ENCODE measurements at places on chromosomes 1 and 21. TPM values are rescaled to one million over a fixed set of nuclear protein-coding genes. Genes with fewer than 3 reads are reported as not detected.

DNA sequence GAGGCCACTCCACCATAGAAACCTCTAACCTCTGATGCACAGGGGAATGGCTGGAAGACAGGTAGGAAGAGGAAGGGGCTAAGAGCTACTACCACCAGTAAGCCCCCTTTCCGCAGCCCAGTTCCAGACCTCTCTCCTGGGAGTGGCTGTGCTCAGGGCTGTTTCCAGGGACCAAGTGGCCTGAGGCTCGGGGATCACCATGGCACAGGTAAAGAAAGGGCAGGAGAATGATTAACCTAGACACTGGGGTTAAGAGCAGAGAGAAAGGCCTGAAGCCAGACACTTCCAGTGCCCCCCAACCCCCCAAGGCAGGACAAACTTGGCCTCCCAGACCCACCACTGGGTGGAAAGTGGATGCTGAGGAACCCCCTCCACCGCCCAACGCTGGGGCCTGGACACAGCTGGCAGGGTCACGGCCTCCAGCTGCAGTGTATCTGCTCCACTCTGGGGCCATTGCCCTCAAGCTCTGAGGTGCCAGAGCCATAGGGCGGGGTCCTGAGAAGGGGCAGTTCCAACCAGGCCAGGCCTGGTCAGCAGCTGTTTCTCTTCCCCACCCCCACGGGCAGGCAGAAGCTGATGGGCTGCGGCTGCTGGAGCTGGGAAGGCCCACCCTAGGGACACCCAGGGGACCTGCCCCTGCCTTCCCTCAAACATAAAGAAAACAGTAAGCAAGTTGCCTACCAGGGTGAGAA is 2.6 kb downstream of the TAGLN2 start:
- DNase-seq, result no peak

DNA sequence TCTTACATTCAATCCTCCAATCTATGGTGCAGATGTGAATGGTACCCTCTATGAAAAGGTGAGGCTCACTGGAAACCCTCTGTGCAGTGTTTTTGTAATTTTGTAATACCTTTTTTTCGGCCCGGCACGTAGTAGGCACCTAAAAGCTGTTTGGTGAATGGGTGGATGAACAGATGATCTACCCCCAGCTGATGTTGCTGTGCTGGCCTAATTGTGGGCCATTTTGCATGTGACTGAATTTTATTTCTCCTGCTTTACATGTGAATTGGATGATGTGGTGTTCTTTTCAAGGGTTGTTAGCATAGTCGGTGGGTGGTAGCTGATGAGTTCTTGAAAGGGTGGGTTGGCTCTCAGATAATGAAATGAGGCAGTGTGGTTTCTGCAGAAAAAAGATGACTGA is 10.4 kb downstream of the KDM4A start:
- no peak for DNase-seq

DNA sequence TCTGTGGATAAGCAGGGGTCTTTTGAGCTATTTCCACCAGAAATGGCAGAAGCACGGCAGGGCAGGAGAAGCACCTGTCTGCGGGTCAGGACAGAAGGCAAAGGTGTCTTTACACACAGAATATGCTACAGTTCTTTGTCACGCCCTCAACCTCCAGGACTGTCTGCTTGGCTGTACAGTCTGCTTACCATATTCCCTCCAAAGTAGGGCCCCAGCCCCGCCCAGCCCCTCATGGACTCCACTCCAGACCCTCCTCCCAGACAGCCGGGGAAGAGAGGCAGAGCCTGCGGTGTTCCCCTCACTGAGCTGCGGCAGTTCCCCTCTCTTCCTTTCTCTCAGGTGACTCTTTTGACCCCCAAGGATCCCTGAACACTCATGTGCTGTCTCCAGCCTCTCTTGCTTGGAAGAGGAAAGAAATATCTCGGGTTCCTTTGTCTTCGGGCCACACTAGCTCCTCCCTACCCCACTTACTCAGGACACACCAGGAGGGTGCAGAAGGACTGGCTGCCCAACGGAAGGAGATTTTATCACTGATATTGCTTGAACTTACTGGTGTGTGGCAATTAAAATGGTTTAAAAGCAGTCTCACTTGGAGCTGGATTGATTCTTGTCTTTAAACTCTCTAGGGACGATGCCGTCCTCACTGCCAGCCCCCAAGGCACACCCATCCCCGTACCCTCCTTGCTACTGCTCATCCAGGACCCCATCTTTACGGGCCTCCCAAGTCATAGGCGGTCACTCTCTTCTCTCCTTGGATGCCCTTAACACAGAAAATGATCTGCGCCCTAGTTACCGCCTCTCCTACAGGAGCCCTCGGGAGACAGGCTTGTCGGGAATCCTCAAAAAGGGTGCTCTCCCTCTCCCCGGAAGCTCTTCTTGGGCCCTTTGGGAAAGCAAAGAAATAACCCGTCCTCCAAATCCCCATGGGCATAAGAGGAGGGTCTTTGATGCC is 169.7 kb downstream of the TOMM20 start:
- no peak for DNase-seq

PAQR6 gene
- not detected for total RNA-seq

TRABD2B gene
- 1.6 TPM for total RNA-seq

LINGO4 gene
- not detected for total RNA-seq

FCRL2 gene
- total RNA-seq, result not detected
